Activated T-cell treated with anti-CD3 and anti-CD28 coated beads for 24 hours (primary cell): ENCODE measurements at places on chromosomes 3 and 15.

GRCh38 chr3:159882367-159882766 lies 106.3 kb upstream of the IL12A start:
- no peak for DNase-seq

GRCh38 chr3:87173071-87173470 lies 54.0 kb upstream of the CHMP2B start:
- no peak for DNase-seq

- DNase-seq: no peak
Observed at GRCh38 chr3:197600796-197601565, 45.2 kb upstream of the BDH1 start.

- DNase-seq: no peak
Observed at GRCh38 chr15:41940441-41940857, 31.9 kb downstream of the EHD4 start.

GRCh38 chr15:73374604-73375003 lies 5.8 kb upstream of the HCN4 start:
- no peak for DNase-seq

- no peak for DNase-seq
Observed at GRCh38 chr15:81227716-81228115, 31.0 kb downstream of the IL16 start.

DNA sequence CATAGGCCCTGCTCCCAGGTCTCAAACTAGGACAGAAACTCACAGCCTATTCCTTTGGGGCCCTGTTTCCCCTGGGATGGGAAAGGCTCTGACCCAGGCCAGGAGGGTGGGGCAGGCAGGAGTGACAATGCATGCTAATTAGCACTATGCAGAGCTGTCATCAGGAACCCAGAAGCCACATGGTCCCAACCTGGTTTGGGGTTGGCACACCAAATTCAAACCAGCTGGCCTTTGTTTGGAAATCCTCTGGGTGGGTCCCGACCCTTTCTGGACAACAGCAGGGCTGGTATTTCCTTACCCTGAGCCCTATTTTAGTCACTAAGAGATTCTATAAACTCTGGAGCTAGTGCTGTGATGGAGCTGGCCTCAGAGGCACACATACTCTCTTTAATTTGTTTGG lies 166.2 kb downstream of the LRTM1 start:
- DNase-seq: no peak

GRCh38 chr15:40343512-40343911 lies 2.8 kb upstream of the CCDC9B start:
- no peak for DNase-seq

GRCh38 chr3:40869013-40869412 lies 330.3 kb upstream of the CTNNB1 start:
- no peak for DNase-seq

DNA sequence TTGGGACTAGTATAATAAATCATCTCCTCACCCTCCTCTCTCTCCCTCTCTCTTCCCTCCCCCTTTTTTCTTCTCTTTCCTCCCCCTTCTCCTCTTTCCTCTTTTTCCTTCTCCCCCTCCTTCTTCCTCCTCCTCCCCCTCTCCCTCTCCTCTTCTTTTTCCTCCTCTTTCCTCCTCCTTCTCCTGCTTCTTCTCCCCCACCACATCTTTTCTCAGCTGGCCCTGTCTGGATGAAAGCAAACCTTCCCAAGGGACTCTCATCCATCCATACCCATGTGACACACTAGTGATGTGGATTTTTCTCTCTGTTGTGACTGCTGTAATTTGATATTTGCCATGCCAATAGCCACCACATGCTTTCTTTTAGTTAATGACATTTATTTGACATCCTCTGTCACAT lies 127.2 kb downstream of the EBLN2 start:
- DNase-seq: no peak

DNA sequence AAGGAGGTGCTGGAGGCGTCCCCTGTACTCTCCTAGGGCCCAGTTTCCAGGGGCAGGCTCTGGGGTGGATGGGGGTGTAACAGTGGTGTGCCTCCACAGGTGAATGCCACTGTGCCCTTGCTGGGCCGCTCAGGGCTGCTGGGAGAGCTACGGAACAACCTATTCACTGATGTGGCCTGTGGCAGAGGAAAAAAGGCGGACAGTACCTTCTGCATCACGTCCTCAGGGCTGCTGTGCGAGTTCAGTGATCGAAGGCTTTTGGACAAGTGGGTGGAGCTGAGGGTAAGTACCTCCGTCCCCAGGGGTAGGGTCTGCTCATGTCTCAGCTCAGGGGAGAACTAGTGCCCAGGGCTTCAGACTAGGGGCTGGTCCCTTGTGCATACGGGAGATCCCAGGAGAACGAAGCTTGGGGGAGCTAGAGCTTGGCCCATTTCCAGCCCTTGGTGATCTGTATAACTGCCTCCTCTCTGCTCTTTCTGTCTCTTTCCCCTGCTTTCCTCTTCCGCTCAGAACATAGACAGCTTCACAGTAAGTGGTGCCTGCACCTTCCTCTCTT lies 15.0 kb upstream of the JMJD7 start:
- DNase-seq: no peak

DNA sequence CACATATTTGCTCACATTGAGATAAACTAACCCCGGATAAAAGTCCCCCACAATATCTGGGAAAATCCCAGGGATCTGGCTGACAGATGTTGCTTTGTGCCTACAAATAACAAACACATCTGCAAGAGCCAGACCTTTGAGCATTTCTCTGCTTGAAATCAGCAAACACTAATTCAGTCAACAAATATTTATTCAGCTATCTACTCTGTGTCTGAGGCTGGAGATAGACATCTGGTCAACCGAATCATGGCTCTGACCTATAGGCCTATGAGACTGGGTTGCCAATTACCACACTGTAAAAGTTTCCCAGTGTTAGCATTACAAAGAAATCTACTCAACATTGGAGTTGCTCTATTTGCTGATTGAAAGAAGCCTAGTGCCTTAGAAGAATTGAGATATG lies 201.1 kb upstream of the CADPS start:
- DNase-seq: no peak

DNA sequence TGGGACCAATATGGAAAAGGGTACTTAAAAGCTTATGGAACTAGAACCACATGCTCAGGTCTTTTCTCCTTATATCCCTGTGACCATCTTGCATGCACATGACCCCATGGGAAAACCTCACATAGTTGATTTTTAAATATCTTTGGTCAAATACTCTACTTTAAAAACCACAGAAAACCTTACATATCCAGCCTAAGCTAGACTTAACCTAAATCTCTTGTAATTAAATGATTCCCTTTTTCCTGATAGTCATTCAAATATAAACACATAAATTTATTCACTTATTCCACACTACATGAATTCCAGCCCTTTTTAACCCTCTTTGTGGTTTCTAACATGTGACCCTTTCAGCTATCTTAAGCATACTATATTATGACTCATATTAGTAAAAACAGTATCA lies 46.8 kb downstream of the DNAJC13 start:
- DNase-seq: no peak

DNA sequence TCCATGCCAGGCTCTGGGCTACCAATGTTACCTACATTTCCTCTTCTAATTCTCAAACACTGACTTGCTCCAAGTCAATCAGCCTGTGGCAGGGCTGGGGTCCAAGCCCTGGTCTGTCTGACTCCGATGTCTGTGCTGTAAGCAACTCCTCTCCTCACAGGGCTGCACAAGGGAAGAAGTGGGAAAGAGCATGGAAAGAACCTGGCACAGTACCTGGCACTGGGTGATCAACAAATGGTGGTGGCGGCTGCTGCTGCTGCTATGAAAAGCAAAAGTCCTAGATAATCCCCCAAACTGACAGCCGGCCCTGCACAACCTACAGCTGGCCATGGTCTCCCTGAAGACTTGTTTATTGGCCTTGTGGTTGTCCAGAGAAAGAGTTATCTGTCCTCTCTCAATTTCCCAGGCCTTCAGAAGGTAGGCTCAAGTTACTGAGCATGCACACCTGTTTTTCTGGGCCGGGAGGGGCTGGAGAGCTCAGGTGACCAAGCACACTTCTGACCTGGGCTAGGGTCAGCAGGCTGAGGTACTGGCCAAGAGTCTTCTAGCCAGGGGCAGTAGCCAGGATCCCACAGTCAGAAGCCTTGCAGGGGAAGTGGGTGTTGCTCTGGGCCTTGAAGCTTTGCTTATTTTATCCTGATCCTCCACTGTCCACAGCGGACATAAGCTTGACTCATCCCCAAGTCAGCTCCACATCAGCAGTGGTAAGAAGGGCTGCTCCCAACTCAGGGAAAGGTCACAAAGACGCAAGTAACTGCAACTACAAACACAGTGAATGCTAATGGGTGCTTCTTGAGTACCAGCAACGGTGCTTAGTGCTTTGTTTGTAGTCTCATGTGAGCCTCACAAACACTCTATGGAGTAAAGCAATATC lies 35.3 kb upstream of the KY start:
- no peak for DNase-seq

GRCh38 chr15:43086551-43086950 lies 19.3 kb downstream of the UBR1 start:
- no peak for DNase-seq

DNA sequence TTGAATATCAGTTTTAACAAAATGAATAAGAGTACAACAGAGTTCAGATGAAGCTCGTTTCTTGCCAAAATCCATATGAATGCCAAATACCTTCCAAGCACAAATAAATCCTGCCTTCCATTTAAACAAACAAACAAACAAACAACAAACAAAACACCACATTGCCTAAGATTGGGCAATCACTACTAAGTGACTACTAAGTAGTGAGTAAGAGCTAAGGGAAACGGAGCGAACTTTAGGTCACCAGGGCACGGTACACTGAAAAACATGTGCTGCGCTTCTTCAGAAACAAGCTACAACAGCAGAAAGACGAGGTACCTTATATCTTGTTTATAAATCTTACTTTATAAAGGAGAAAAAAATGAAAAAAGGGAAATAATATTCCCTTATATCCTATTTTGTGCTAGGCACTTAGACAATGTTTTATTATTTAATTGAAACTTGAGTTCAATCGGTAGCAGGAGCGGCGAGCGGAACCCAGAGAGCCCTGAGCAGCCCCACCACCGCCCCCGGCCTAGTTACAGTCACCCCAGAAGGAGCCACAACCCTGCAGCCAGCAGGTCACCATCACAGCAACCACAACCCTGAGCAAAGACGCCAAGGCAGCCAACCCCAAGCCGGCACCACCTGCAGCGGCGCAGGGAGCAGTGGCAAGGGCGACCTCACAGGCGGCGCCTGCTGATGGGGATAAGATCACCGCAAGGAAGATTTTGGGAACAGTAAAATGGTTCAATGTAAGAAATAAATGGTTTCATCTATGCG lies 216.9 kb downstream of the ZBTB20 start:
- no peak for DNase-seq

- peak; percentile 55 for DNase-seq
Observed at GRCh38 chr15:74776821-74777768, 4.8 kb upstream of the CSK start.

DNA sequence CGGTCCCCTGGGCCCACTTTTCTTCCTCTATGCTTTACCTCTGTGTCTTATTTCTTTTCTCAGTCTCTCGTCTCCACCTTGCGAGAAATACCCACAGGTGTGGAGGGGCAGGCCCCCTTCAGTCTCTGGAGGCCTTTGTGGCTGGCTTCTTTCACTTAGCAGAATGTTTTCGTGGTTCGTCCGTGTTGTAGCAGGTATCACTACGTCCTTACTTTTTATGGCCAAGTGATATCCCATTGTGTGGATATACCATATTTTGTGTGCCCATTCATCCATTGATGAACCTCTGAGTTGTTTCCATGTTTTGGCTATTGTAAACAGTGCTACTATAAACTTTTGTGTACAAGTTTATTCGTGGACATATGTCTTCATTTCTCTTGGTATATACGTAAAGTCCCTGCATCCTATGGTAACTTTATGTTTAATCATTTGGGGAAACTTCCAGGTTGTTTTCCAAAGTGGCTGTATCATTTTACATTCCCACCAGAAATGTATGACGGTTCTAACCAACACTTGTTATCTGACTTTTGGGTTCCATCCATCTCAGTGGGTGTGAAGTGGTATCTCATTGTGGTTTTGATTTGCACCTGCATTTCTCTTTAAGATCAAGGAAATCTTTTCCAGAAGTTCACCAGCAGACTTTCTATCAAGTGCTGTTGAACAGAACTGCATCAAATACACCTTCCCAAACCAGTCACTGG lies 5.6 kb downstream of the PIGZ start:
- no peak for DNase-seq

GRCh38 chr3:113828600-113828999 lies 10.0 kb upstream of the GRAMD1C start:
- DNase-seq: no peak

GRCh38 chr15:94293411-94294402 lies 62.3 kb downstream of the MCTP2 start:
- DNase-seq: no peak

GRCh38 chr3:63878394-63879060 lies 14.9 kb downstream of the ATXN7 start:
- no peak for DNase-seq

DNA sequence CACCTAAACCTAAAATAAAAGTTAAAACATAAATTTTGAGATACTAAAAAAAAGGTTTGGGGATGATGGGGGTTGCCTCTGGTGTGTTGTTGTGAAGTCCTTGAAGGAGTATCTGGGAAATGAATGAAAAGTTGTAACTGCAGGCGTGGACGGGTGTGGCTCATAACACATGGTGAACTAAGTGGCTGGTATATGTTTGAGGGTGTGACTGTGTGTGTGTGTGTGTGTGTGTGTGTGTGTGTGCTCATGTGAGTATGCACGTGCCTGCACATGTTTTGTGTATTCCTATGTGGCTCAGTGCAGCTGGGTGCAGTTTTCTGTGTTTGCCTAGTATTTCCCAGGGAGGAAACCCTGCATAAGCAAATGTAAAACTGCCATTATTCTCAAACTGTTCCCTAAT lies 229.9 kb upstream of the TRIM42 start:
- DNase-seq: no peak

DNA sequence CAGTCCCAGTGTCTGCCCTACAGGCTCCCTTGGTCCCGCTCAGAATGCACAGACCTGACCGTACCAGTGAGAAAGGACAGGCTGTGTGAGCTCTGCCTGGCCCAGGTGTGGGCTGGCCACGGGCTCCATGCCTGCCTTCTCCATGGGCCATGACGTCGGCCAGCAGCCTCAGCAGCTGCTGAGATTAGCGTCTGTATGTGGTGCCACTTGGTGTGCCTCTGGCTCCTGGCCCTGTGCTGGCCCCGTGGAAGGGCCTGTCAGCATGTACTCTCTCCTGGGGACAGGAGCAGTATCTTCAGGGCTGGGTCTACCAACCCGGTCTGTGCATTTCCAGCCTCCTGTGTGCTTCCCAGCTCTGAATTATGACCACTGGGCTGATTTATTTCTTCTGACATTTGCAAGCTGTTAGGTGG lies 25.7 kb downstream of the KLF13 start:
- no peak for DNase-seq

GRCh38 chr3:157913741-157914150 lies 192.5 kb downstream of the SHOX2 start:
- DNase-seq: no peak

GRCh38 chr3:181906338-181906737 lies 194.6 kb downstream of the SOX2 start:
- no peak for DNase-seq
